ENCODE measurements at places on chromosomes 3 and 15.

DNA sequence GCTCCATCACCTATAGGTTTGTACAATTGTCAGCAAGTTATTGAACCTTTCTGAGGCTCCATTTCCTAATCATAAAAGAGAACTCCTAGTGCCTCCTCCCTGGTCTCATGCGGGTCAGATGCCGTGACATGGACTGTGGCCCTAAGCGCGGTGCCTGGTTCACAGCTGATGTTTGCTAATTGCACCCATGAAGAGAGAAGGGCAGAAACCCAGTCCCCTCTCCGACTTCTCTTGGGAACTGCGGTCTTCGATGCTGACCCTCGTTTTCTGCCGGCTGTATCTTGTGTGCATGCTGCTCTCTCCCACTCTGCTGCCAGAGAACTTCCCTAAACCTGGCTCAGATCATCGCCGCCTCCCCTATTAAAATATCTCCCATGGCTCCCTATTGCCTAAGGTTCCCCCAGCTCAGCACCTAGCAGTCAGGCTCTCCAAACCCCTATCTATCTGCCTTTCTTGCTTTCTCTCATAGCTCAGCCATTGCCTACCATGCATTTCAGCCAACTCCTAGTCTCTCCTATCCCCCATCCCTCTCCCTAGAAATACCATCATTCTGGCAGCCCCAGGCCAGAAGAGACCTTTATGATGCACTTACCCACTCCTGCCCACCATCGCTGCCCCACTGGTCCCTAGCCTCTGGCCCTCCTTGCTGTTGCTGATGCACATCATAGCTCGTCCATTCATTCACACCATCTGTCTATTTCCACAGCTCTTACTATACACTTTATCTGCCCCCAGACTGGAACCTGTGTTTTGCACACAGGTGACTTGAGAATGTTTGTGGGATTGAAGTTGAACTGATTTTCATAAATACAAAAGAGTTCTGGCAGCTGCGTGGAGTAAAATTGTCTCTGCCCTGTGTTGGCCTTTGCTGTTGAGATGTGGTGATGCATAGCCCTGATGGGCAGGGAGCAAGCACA lies 6.6 kb downstream of the ISG20 start:
- DNase-seq = no peak

DNA sequence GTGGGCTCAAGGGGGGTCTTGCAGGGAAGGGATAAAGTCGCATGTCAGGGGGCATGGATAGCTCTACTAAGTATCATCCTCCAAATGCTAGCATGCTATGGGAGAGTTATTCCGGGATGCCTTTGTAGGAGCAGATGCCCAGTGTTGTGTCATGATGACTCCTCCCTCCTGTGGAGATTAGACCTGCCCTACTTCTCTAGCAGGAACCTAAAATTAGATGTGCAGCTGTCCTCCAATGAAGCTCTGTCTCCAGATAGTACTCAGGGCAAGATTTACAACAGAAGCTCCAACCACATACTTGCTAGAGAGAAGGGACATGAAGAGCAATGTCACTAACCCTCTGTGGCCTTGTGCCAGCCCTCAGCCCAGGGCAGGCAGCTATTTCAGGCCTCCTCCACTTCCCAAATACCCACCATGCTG lies 82.5 kb downstream of the AGBL1 start:
- no peak for DNase-seq

- no peak for DNase-seq
These were observed 246.1 kb downstream of the NFKBIZ start for GRCh38 chr3:102095383-102095782.

DNA sequence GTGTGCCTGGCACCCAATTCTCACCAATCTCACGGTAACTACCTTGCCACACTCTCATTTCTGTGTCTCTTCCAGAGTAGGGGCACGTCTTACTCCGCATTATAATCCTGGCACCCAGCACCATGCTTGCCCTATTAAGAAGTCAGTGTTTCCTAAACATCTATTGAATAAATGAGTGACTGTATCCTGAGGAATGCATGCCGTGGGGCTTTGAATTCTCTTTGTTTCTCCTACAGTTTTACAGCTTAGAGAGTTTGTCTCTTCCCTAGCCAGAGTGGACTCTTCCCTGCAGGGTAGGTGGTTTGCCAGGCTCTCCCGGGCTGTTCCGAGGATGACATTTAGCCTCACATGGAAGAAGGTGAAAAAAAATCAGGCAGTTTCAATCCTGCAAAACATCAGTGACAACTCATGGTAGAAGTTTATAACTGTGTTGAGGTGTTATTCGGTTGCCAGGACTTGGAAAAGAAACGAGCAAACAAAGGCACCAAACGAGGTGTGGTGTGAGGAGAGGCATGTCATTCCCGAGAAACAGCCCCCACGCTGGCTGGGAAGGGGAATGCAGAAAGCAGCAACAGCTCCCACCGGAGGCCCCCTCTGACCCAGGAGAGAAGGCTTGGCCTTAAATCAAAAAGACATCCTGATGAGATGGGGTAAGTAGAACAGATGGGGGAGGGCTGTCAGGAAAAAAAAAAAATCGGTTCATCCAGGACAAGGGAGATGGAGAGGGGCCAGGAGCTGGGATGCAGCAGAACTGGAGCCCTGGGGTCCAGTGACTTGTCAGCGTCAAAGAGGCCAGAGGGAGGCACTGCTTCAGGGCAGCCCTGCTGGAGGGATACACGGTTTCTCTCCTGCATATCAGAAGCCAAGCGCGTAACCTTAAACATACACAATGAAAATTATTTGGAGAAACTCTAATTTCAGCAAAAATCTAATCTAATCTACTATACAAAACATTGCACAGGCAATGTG lies 168.4 kb upstream of the ARRDC4 start:
- no peak for DNase-seq

Data from hippocampal formation (tissue), 2 donors.